Small intestine (tissue), 16 donors: ENCODE measurements at places on chromosomes 4 and X.

GRCh38 chr4:75698963-75699228 is 25.5 kb upstream of the USO1 start:
- DNase-seq: no peak

- DNase-seq: no peak
Measured at GRCh38 chr4:34289489-34289888, 1954.8 kb downstream of the ARAP2 start.

- DNase-seq: no peak
Measured at GRCh38 chrX:126994032-126994600, 174.6 kb downstream of the PRR32 start.

DNA sequence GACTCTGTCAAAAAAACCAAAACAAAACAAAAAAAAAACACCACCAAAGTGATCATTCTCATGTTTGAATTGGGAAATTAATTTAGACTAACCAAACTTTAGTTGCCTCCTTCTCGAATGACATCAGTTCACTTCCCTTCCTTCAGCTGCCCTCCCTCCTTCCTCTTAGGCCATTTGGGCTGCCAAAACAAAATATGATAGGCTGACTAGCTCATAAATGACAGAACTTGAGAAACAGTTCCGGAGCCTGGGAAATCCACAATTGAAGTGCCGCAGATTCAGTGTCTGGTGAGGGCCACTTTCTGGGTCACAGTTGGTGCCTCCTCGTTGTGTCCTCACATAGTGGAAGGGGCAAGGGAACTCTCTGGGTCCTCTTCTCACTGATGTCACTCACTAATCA is 16.1 kb upstream of the WAS start:
- DNase-seq: no peak

DNA sequence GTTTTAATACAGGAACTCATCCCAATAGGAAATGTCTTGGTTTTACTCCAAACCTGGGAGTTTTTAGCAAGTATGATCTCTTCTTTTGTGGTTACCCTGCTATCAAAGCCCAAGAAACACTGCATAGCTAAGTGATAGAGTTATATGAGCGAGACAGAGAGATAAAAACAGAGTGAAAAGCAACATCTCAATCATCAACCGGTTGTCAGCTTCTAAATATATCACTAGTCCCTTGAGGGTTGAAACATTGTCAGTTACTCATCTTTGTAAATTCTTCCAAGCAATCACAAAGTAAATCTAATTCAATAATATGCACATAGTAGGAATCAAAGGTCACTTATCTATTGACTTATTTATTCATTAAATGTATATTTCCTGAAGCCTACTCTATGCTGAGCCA is 483.9 kb downstream of the IDS start:
- DNase-seq: no peak
